ENCODE measurements at places on chromosomes 7 and 10.

DNA sequence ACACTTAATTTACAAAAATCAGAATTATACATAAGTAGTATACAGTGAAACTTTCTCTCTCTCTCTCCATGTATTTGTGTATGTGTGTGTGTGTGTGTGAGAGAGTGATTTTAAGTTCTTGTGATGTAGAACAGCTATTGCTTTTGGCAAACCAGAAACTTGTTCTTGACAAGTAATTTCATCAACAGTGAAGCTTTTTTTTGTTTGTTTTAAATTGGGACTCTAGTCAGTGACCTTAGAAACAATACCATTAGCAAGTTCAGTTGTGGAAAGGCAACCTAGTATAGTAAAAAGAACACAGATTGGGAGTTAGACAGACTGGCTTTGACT lies 319.1 kb downstream of the PTEN start:
- DNase-seq, result no peak

GRCh38 chr7:23332910-23333612 lies 33.9 kb downstream of the MALSU1 start:
- DNase-seq, result no peak

GRCh38 chr10:47053081-47053798 lies 142.0 kb downstream of the PTPN20 start:
- DNase-seq, result no peak

DNA sequence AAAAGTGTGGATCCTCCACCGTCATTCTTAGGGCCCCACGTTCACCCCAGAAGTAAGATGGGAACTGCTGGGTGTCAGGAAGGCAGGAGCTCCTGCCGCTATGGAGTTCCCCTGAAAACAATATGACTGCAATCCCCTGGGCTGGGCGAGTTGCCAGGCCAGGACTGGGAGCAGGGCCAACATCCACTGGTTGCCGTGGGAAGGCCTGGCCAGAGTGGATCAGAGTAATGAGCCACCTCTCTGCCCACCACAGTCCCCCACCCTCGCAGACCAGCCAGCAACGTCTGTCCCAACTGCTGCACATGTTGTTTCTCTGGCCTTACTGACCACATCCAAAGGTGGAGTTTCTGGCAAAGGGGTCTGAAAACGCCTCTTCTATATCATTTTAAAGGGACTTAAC lies 86.6 kb downstream of the STRA8 start:
- DNase-seq, result peak; percentile 37

Measured in dorsolateral prefrontal cortex (tissue), 122 donors.